Fibroblast of lung (primary cell): ENCODE measurements at places on chromosomes 3 and 15.

DNA sequence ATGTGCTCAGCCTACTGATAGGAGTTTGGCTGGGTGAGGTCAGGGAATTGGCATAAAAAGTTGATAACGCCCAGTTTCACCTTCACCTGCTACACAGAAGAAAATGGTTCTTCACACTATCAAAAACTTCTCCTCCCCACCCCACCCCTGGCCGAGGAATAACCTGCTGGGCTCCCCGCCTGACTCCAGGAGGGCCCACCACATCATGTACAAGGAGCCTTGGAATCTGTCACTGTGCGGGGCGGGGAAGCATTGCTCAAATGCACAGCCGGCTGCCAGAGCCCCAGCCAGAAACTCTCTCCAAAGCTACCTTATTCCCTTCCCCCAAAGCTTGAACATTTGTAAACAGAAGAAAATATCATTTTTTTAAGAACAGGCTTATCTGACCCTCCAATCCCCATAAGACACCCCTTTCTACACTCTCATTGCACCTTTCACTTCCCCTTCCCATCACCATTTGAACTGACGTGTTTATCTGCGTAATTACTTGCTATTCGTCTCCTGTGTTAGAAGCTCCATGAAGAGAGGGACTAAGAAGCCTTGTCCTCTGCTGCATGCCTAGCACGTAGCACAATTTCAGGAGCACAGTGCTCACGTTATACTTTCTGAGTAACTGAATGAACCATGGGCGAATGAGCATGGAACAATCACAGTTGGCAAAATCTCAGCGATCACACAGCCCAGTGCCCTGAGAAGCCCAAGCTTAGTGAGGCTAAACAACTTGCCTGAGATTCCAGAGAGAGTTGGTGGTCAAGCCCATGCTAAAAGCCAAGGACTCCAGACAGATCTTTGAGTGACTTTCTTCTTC is 82.9 kb downstream of the HES1 start:
- DNase-seq = no peak

DNA sequence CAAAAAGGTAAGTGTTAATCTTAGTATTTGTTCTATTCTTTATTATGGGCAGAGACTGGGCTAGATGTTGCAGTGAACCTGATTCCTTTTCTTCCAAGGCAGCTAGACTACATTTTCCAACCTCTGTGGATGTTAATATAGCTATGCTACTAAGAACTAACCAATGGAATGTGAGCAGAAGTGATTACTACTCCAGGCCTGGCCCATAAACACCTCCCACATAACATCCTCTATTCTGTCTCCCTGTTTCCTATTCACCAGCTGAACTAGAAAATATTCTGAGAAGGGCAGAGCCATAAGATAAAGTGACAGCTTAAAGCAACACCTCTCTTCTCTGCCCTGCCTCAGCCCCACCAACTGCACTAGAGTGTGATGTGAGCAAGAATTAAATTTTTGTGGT is 29.4 kb downstream of the CD200R1L start:
- DNase-seq = peak; percentile 34

DNA sequence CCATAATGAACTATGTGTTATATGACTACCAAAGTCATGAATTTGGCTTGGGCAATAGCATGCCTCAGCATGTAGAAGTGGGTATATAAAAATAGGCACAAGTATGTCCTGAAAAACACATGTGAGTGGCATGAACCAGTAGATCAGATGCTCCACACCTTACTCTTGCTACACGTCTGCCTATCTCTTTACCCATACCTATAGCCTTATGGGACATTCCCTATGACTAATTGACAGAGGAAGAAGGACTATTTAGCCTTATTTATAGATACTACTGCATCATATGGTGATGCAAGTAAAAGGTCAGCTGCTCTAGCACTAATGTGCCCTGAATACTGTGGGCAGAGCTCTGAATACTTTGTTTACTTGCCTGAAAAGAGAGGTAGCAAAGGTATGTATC is 81.0 kb upstream of the ZPLD1 start:
- DNase-seq = no peak

DNA sequence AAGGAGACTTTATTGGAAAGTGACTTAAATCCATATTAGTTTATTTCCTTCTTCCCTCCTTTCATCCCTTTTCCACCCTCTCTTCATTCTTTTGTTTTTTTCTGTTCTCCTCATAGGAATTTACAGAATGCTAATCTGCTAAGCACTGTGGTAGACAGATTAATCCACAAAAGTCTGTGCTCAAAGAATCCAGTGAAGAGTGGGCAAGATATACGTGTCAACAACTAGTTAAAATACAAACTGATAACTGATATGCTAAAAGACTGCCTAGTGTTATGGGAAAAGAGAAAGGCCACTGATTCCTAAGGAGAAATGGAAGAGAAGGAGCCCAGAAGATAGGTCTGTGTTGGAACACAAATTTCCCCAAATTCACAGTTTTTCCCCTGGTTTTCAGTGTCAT is 202.2 kb downstream of the MBNL1 start:
- no peak for DNase-seq

- DNase-seq = no peak
These were observed 62.8 kb upstream of the ADCY5 start for GRCh38 chr3:123511726-123512125.

DNA sequence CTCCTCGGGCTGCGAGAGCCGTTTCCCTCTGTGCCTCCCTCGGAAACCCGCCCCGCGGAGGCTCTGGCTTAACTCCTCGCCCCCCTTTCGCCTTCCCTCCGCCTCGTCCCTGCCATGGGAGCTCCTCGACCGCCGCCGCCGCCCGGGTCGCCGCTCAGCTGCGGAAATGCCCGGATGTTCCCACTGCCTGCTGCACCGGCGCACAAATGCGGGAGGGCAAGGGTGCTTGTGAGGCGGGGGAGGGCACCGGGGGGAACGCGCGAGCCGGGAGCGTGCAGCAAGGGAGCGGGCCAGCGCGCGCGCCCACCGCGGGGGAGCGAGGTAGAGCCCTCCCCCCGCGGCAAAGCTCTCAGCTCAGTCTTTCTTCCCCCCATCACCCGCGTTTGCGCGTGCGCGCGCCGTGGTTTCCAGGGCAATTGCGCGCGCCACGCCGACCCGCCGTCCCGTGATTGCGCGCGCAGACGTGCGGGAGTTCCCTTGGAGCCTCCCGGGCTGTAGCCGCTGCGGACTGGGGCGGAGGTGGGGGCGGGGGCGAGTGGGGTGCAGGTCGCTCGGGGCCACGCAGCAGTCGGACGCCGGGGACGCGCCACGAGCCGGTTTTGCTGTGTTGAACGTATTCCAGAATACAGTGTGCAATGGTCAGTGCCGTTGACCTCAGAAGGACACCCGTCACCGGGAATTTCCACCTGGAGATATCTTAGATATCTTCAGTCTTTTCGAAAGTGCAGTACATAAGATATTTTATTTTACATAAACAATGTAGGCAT is at the start of gene DMXL2:
TSS of gene DMXL2 (minus strand) at position 168 of the 767 bp plus-strand sequence. CDS start 226 bp downstream, outside the sequence.
- peak; percentile 86 for DNase-seq

DNA sequence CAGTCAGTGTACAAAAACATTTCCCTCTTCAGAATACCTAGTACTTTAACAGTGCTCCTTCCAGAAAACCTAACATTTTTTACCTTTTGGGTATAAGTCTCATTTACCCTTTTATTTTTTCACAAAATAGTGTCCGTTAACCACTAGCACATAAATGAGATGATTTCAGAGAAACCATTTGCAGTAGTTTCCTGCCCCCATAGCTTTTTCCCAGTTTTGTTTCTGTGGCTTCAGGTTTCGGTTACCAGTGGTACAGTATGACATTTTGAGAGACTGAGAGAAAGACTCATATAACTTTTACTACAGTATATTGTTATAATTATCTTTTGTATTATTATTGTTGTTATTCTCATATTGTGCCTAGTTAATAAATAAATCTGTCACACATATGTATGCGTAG is 6.2 kb upstream of the RBMS3 start:
- DNase-seq = no peak

GRCh38 chr3:56918111-56918568 is 116.4 kb upstream of the ARHGEF3 start:
- no peak for DNase-seq

- DNase-seq = no peak
These were observed 127.2 kb downstream of the EBLN2 start for GRCh38 chr3:73188707-73189106.

DNA sequence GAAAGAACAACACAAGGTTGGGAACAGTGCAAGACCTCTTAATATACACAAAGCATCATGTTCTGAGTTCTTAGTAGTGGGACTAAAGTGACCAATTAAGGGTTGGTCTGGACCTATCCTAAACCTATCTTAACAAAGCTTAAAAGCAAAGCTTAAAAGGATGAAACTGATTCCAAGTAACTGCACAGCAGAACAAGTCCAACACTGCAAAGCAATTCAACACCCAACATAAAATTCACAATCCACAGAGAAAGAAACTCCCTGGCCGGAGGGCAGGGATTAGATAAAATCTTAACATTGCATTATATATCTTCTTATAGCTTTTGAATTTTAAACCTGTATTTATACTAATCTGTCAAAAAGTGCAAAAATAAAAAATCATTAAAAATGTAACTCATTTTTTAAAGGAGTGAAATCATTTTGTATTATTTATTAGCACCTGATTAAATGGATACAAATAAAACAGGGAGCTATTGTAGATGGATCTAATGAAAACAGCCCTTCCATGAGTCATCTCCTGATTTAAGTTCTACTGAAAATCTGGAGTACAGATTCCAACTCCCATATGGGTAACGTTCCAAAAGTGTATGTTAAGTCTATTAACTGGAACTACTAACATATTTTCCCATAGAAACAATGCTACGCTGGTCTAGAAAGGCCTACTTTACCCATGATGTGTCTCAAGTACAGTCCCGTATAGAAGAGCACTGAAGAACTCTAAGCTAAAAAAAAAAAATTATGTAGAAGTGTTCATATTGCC is 34.9 kb downstream of the PIK3R4 start:
- peak; percentile 6 for DNase-seq

DNA sequence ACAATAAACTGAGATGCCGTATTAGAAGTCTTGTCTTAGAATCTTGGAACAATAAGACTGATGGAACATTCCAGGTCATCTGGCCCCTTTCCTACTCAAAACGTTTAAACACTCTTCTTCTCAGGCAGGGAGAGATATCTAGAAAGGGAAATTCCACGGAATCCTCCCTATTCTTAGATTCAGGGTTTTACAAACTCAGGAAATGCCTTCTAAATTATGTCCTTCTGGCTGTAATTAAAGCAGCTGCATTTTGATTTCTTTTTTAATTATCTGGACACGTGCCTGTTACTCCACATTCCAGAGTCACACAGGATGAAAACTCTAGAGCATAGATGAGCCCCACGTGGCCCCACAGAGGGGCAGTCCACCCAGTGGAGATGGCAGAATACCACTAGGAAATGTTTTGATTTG is 41.5 kb upstream of the MTMR10 start:
- peak; percentile 71 for DNase-seq
